ENCODE measurements at places on chromosomes 4 and X. TPM values are rescaled to one million over a fixed set of nuclear protein-coding genes. Genes with fewer than 3 reads are reported as not detected.

Gene F11
- not detected for total RNA-seq

DNA sequence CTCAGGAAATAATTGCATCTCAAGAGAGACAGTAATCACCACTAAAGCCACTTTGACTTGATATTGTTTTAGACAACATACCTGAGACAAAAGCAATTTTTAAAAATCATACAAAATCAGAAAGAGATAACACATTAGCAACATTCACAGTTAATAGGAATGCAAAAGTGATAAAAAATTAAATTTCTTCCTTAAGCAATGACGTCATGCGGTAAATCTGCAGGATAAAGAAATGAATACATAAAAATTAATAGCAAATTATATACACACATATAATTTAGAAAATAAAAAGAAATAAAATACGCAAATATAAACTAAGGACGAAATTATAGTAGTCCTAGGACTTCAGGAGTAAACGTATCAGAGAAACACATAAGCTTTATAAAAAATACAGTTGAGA is 866.5 kb upstream of the PRKX start:
- no peak for DNase-seq

DNA sequence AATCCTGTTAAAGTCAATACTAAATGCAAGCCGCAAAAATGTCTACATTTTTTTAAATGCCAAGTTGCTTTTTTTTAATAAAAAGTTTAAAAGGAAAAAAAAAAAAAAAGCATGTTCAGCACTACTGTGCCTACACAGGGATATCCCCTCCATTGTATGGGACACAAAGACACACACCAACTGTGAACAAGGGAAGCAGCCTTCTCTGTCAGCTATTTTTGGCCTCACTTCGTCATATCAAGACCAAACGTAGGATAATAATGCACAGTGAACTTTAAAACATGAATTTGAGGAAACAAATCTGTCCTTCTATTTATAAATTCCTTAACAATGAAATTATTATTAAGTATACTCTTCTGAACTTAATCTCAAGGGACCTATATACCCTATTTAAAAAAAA is 4.4 kb downstream of the FBXW7 start:
- DNase-seq: no peak

- DNase-seq: no peak
These were observed 68.8 kb upstream of the HGFAC start for GRCh38 chr4:3372933-3373465.

DNA sequence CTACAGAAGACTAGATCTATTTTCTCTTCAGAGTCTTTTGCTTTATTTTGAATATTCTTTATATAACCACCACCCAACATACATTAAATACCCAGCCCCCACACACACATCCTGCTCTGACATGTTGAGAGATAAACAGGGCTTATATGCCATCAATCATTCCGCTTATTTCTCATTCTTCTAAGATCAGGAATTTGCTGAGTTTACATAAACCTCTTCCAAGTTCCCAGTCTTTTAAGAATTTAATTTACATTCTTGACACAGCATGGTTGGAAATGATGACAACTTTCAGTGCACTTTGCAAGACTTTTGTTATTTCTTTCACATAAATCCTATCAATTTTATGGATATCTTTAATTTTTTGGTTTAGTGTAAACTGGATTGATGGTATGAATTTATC is 17.5 kb upstream of the RAB9B start:
- DNase-seq: no peak

DNA sequence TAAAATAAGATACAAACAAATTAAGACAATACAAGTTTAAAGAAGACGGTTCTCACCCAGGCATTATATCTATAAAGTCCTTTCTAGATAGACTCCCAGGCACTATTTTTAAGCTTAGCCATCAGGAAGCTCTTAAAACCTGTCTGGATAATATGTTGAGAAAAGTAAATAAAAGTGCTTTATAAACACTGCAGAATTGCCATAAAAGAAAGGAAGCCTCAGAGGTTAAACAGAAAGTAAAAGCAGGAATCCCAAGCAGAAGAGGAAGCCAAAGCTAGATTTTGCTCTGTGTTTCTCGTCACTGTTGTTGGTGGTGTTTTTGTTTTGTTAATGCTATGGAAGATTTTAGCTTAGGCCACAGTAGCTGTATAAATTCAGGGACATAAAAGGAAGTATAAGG is 1267.3 kb downstream of the PCDH19 start:
- no peak for DNase-seq

GRCh38 chrX:47297874-47298273 is 65.1 kb downstream of the USP11 start:
- no peak for DNase-seq

Data from omental fat pad (tissue), 4 donors.